A549 treated with CpdA at 1 μM for 4 hours (cell line): ENCODE measurements at places on chromosomes 2 and 18. TPM values are rescaled to one million over a fixed set of nuclear protein-coding genes. Genes with fewer than 3 reads are reported as not detected.

Gene CPO
- total RNA-seq: 0.13 TPM in 1 of 5 replicates, not detected in the others

Gene SAG
- total RNA-seq: not detected in 5 replicates

Gene CPLX4
- not detected in 5 replicates for total RNA-seq

Gene LIMS4
- 0.56 to 0.88 TPM (median 0.74 TPM) in 5 replicates for total RNA-seq

Gene DLGAP1
- total RNA-seq: not detected in 5 replicates

Gene NPPC
- total RNA-seq: 0.11 to 0.31 TPM (median 0.27 TPM) in 5 replicates

Gene REG1B
- not detected in 5 replicates for total RNA-seq

Gene MAP3K2
- total RNA-seq: 13.4 to 24.5 TPM (median 20.0 TPM) in 5 replicates

Gene FNDC4
- total RNA-seq: 3.3 to 4.6 TPM (median 4.0 TPM) in 5 replicates

Gene THSD7B
- total RNA-seq: not detected in 5 replicates

Gene TRIM43
- 0.07 TPM in 1 of 5 replicates, not detected in the others for total RNA-seq

Gene GULP1
- total RNA-seq: 30.9 to 57.0 TPM (median 41.8 TPM) in 5 replicates

Gene SCYGR4
- total RNA-seq: 0.09 TPM in 1 of 5 replicates, not detected in the others

Gene SERPINB12
- not detected in 5 replicates for total RNA-seq
